ENCODE measurements at places on chromosomes 1 and 21.
A peak's percentile ranks its signal among the peaks of the same experiment; 100 is the strongest.

DNA sequence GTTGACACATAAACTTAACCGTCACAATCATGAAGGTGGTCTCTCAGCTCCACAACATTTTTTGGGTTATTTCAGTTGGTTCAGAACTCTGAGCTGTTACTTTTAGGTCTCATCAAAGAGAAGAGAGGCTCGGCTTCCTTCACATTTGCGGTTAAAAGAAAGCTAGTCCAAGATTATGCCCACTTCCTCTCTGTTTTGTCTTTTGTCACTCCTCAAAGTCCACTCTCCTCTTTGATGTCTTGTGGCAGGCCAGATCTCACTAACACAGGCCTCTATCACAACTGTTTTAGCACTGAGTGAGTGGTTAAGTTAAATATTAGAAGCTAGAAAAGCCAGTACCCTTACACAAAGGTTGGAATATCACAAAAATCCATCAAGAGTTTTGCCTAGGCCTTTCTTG, 195.7 kb downstream of the FCRL5 start:
- DNase-seq, result no peak

DNA sequence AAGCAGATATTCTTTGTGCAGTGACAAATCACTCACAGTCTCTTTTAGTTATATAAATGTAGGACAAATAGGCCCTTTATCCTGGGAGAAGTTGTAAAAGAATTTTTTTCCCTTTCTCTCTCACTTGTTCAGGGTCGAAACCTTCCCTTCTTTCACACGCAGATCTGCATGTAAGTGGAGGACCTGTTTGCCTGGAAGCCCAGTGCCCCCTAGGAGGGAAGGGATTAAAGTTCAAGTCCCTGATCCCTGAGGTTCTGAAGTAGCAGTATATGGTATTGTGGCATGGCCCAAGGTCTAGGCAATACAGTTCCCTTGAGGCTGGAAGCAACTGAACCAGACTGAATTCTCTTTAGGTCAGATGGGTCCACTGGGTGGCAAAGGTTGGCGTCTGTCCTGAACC, 48.6 kb upstream of the PTGFRN start:
- DNase-seq, result no peak

- DNase-seq, result no peak
These were observed 494.2 kb downstream of the NEGR1 start for GRCh38 chr1:71788113-71788512.

DNA sequence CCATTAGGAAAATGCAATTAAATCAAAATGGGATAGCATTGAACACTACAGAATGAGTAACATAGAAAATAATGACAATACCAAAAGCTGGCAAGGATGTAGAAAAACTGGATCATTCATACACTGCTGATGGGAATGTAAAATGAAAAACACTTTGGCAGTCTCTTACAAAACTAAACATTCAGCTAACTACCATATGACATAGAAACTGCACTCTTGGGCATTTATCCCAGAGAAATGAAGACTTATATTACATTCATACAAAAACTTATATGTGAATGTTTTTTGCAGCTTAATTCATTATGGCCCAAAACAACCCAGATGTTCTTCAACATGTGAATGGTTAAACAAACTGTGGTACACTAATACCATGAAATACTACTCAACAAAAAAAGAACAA, 66.4 kb downstream of the ANKRD13C start:
- DNase-seq, result no peak

DNA sequence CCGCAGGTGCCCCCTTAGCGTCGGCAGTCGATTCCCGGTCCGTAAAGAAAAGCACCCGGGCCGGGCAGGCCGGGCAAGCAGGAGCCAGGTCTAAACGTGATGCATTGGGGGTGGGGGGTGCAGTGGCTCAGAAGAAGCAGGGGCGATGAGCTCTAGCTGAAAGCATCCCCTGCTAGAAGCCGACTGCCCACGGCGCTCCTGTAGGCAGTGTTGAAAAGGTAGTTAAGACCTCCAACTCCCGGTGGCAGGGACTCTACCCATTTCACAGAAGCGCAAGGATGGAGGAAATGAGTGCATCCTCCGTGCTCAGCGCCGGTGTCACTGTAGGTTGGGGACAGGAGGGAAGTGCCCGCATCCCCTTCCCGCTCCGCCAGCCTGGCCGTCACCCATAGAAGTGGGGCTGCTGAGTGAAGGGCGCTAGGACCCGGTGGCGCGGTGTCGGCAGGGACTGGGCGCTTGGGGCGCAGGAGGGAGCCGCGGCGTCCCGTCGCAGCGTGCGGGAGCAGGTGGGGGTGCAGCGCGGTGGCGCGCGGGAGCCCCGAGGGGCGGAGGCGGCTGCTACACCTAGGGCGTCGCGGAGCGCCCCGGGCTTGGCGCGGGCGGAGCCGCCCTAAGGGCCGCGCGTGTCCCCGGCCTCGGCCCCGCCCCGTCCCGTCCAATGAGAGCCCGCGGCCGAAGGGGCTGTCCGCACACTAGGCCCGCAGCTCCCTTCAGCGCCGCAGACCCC, at the start of gene WNT2B:
WNT2B (plus strand) TSS at position 688 of the 727 bp plus-strand sequence. CDS start 298 bp downstream, outside the sequence.
- peak; percentile 75 for DNase-seq

GRCh38 chr21:35336534-35336933, 287.4 kb upstream of the RUNX1 start:
- no peak for DNase-seq

- DNase-seq, result no peak
These were observed 44.0 kb upstream of the HMGB4 start for GRCh38 chr1:33819913-33820311.

- DNase-seq, result no peak
These were observed 1.2 kb downstream of the CTNNBIP1 start for GRCh38 chr1:9908871-9909233.

GRCh38 chr21:31299291-31300147, 44.5 kb downstream of the TIAM1 start:
- DNase-seq, result no peak

DNA sequence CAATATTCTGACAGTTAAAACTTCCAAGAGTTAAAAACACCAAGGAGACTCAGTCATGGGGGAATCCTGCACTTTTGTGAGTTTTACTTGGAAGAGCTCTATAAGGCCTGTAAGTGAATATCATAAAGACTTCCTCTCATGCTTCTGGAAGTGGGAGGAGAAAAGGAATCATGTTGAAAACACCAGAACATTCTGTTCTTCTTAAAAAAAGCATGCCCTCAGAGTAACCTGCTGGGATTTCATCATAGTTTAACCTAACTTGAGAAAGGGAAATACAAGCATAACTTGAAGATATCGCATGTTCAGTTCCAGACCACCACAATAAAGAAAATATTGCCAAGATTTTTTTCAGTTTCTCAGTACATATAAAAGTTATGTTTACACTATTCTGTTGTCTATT, 51.9 kb downstream of the COL11A1 start:
- DNase-seq, result no peak

DNA sequence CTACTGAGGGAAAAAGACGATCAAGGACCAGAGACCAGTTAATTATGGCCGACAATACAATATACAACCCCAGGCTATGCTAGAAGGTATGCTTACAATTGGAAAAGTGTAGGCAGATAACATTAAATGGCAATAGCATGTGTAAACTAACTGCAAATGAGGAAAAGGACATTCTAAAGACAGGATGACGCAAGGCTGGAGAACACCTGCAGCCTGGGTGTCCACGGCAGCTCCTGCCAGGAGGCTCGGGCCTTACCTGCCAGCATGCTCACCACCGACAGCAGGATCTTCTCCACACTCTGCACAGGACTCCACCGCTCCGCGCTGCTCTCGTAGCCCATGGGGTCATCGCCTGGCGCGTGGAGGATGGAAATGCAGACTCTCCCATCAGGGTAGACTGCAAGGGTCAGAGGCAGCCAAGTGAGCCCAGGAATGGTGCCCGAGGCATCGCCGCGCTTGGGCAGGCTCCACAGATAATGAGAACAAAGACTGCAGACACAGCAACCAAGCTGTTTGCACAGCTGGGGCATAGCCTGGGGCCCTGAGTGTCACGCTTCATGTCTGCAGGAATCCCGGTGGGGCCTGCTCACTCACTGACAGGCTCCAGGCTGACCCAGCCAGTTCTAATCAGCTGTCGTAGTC, 28.2 kb downstream of the UBE2G2 start:
- DNase-seq, result no peak

DNA sequence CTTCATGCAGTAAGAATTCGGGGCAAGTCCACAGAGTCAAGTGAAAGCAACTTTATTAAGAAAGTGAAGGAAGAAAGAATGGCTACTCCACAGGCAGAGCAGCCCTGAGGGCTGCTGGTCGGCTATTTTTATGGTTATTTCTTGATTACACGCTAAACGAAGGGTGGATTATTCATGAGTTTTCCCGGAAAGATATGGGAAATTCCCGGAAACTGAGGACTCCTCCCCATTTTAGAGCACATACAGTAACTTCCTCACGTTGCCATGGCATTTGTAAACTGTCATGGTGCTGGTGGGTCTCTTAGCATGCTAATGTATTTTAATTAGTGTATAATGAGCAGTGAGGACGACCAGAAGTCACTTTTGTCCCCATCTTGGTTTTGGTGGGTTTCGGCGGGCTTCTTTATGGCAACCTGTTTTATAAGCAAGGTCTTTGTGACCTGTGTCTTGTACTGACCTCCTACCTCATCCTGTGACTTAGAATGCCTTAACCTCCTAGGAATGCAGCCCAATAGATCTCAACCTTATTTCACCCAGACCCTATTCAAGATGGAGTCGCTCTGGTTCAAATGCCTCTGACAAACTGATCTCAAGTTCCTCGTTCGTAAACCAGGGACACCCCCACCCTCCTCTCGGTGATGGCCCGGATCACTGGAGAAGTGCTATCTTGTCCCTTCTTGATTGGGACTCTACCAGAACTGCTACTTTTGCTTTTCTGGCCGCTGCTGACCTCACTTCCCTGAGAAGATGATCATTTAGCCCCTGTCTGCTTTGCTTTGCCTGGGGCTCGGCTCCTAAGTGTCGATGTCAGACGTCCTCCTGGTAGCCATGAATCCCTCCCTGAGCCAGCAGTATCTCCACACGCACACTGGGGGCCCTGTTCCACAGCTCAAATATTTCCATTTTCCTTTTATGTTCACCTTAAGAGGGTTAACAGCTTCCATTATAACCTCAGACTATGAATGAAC, 48.8 kb downstream of the CLSTN1 start:
- no peak for DNase-seq

- no peak for DNase-seq
These were observed 141.1 kb upstream of the SAMSN1 start for GRCh38 chr21:14687268-14687625.

DNA sequence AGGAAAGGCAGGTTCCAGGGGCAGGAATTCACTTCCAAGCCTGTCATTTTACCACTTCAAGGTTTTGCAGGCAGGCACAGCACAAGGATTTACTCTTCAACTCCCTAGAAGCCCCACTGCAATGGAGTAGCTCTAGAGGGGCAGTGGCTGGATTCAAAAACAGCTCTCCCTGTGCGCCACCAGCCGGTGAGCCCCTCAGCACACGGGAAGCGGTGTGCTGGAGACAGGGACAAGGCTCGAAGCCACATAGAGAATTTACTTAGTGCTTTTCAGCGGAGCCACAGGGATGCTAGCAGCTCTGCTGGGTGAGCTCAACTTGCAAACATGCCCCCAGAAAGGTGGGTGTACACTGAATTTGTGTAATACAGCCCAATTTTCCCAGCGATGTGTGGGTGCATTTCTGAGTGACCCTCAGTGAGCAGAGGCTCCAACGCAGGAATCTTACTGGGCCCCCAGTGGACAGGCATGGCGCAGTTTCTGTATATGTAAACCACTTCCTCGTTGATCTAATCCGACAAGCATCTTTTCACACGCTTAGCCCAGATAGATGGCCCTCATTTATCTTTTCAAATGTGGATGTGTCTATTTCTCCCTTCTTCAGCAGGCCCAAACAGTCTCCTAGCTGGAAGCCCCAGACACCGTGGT, 10.9 kb downstream of the VWA5B1 start:
- DNase-seq, result no peak

GRCh38 chr1:46458846-46459245, 30.8 kb upstream of the DMBX1 start:
- DNase-seq, result no peak

DNA sequence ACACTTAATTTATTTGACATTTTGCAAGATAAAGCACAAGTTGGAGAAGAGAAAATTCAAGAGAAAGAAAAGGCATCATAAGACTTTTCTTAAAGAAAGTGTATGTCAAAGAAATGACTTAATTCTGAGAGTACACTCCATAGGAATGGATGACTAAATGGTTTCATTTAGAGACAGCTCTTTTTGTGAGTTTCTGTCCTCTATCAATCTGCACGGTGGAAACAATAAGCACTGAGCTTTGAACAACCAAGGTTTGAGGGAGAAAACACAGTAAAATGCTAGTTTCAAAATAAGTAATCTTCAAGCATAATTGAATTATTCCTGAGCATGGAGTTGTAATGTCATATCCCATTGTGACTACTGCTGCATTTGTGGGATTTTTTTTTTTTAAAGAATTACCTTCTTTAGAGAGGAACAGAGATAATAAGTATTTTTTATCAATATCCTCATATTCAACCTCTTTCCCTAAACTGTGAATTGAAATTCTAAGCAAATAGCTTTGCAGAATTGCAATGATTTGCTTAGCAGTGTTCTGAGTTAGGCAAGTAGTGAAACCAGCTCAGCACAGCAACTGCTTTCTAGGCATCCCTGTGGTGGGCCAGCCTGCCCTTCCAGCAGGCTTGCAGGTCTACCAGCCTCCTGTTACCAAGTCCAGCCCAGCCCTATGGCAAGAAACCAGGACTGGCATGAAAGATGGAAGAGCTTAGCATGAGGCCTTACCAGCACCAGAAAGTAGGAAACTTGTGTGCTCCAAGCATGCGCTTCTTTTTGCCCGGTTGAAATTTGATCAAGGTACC, 38.2 kb downstream of the KCNJ6 start:
- no peak for DNase-seq

- no peak for DNase-seq
These were observed 73.8 kb upstream of the ATP1A1 start for GRCh38 chr1:116299248-116299647.

GRCh38 chr21:39696618-39697017, 48.4 kb upstream of the IGSF5 start:
- no peak for DNase-seq

DNA sequence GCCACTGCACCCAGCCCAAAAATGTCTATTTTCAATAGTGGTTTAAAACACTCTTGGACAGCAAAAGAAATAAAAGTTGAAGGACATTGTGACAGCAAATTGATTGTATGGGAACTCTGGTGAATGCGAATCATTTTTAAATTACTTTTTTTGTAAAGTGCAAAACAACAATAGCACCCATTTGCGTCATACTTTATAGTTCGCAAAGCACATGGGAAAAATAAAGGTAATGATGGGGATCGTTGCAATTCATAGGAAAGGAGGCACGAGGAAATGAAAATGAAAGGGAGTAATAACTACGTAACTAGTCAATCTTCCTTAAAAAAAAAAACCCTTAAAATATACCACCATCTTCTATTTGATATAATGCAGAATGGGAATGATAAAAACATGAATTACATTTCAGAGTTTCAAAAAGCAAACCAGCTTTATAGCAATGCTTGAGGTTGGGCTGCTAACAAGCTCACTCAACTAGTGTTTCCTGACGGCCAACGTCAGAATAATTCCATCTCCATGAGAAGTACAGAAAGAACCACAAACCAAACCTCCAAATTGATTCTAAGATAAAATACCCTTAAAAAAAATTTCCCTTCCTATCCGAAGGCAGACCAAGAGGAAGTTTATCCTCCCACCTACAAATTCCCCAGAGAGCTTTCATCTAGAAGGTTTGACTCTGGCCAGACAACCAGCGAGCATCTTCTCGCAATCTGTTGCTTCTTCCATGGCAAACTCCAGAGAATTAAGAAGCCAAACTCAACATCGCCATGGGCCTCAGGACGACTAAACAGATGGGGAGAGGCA, at the start of gene EDARADD:
EDARADD (plus strand) TSS at position 606 of the 801 bp plus-strand sequence; CDS start at position 765, 159 bp downstream.
- no peak for DNase-seq

- peak; percentile 91 for DNase-seq
These were observed 44.1 kb upstream of the SLC25A33 start for GRCh38 chr1:9494936-9495758.

Measured in activated CD8-positive, alpha-beta memory T cell treated with anti-CD3 and anti-CD28 coated beads, Interleukin-2, amount 50 U/mL, for 48 hours (primary cell).